ENCODE measurements at places on chromosomes 2 and 18. TPM values are rescaled to one million over a fixed set of nuclear protein-coding genes. Genes with fewer than 3 reads are reported as not detected.

The GALNT14 gene
- total RNA-seq: 12.9 TPM

The PARD6G gene
- under 0.01 TPM for total RNA-seq

The CNRIP1 gene
- total RNA-seq: 40.7 TPM

The HOXD1 gene
- total RNA-seq: not detected

The CHMP1B gene
- 71.6 TPM for total RNA-seq

The TMEM163 gene
- 17.2 TPM for total RNA-seq

The TMEM247 gene
- not detected for total RNA-seq

Data from hematopoietic multipotent progenitor cell (in vitro differentiated cells).